ENCODE measurements at places on chromosomes 13 and 19. TPM values are rescaled to one million over a fixed set of nuclear protein-coding genes. Genes with fewer than 3 reads are reported as not detected.

DNA sequence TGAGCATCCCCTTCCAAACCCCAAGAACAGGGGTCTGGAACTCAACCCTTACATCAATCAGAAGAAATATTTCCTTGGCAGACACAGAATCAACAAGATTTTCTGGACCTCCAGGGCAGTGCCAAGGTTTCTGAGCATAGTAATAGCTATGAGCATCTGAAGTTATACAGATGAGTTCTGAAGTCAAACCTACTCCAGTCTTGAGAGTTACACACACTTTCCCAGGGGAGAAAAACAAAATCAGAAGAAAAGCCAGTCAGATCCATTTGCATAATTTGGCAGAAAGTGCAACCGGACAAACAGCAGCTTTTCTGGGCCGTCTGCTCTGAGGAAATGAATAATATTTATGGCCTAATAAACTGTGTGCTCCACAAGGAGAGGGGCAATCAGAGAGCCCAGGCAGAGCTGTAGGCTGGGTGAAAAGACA, 93.1 kb downstream of the KL start:
- DNase-seq = no peak

Gene ZBTB7A
- total RNA-seq = 23.4 TPM

Gene LRRC25
- not detected for total RNA-seq

DNA sequence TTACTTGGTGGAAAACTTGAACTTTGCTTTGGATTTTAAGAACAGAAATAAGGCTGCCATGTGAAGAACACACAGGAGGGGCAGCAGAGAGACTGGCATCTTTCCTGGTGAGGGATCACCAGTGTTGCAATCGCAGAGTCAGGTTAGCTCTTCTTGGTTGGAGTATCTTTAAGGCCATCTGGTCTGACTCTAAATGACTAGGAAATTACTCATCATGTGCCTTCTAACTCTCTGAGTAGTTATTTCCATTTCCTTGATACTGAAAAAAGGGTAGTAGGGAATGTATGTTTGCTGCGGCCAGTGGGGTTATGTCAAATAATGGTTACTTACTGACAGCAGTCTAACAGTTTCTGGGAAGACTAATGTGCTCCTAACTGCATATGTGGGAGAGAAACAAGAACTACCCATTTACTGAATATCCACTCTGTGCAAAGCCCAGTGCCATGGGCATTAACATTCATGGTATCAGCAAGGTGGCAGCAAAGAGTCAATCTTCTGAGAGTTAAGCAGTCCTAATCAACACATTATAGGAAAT, 122.1 kb downstream of the COG6 start:
- peak; percentile 59 for DNase-seq

Gene PSG11
- total RNA-seq = not detected

DNA sequence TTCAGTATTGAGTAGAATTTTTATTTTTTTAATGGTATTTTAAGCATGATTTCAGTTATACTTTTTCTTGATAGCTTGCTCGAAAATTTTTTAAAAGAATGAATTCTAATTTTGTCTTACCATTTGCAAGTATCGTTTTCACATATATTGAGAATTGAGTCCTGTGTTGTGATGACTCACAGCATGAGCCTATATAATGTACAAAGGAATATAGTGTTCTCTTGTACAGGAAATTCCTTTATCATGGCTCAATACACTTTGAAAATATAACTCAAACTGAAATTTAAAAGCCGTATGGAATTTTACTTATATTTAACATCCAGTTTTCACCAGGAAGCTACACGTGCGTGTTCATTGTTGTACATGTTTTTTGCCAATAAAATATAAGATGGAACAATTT, 161.1 kb upstream of the TMTC4 start:
- DNase-seq = no peak

GRCh38 chr13:48962281-48962680, 13.4 kb upstream of the FNDC3A start:
- no peak for DNase-seq

GRCh38 chr13:102962430-102962829, 103.8 kb downstream of the SLC10A2 start:
- no peak for DNase-seq

Gene ZNF566
- total RNA-seq = 5.4 TPM

DNA sequence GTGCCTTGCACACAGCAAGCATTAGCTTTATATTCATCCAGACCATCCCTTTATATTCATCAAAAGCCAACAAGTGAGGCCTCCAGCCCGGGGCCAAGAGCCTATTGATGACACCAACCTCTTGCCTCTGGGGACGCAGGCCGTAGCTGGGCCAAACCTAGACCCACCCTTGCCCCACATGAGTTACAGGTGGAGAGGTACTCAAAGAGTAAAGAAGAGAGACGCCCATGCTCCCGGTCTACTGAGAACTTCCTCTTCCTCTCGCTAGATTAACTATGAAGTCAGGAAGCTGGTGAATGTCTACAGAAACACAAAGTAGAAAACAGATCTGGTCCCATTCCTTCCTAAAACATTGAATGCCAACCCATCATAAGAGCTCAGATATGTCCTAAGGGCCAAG, 3.8 kb upstream of the MLNR start:
- DNase-seq = no peak

Gene KLK2
- total RNA-seq = 1.5 TPM
